ENCODE measurements at places on chromosomes 12 and 14.

DNA sequence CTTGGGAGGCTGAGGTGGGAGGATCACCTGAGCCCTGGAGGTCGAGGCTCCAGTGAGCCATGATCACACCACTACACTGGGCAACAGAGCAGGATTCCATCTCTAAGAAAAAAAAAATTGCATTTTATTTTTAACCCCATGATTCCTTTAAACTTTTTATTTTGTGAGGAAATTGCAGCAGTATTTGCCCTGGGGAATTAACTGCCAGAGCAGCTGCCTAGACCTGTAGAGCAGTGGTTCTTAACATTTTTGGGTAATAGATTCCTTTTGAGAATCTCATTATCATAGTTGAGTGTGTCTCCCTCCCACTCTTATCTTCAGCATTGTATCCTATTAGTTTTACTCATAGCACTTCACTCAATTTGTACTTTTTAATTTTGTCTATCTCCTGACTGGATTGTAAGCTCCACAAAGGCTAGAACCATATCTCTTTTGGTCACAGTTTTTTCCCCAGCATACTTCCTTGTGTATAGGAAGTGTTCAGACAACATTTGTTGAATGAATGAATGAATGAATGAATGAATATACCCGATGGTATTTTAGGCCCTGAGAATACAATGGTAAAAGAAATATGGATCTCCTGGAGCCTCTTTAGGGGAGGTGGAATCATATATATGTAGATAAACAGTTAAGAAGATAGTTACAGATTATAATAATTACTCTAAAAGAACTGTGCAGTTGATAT lies 40.6 kb downstream of the BRMS1L start:
- DNase-seq = no peak

- DNase-seq = no peak
Measured at GRCh38 chr12:52198454-52199215, 6.8 kb upstream of the KRT80 start.

GRCh38 chr12:131854861-131855476 lies 26.8 kb downstream of the MMP17 start:
- DNase-seq = no peak

GRCh38 chr12:81150382-81150781 lies 72.5 kb downstream of the ACSS3 start:
- no peak for DNase-seq

GRCh38 chr12:1044199-1044598 lies 53.2 kb downstream of the ERC1 start:
- DNase-seq = no peak

GRCh38 chr12:77189458-77189857 lies 124.1 kb upstream of the E2F7 start:
- no peak for DNase-seq

GRCh38 chr12:78090266-78090665 lies 259.6 kb downstream of the NAV3 start:
- DNase-seq = no peak

GRCh38 chr14:103641161-103641560 lies 12.2 kb downstream of the KLC1 start:
- DNase-seq = no peak

GRCh38 chr14:100866666-100867630 lies 36.6 kb downstream of the RTL1 start:
- DNase-seq = no peak

DNA sequence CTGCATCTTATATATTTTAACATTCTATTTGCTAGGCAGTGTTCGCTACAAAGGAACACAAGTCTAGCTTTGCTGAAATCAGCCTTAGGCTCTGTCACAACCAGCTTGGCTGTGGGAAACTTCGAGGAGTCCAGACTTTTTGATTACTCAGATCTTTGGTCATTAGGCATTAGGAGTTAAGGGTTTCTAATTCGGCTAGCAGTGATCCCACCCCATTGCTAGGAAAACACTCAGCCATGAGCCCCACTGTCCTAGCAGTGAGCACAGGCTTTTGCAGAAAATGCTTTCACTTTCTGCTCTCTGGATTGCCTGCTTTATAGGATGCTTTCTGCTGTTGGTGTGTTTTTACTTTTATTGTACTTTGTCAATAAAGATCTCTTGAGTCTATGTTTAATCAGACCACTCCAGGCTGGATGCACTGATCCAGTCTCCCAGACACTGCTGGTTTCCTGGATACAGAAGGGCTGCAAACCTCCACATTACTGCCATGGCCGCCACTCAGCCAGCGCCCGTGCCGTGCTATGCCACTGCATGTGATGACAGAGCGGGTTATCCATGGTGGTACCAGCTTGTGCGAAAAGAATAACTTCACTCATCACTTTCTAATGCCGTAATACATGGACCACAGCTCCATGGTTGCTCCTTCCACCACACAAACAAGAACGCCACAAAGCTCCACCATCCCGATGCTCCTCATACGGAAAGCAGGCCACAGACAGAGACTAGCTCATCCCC lies 41.0 kb upstream of the PYGL start:
- no peak for DNase-seq

DNA sequence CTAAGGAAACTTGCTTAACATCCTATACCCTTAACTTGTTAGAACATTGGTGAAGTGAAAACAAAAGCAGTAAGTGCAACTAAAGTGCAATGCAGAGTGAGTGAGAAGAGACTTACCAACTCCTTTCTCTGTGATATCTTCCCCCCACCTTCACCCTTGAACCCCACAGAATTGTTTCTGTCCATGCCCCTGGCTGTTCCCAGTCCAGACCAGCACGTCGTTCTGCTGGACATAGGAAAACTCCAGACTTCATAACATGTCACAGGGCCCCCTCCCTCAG lies 91.9 kb downstream of the DAD1 start:
- no peak for DNase-seq

DNA sequence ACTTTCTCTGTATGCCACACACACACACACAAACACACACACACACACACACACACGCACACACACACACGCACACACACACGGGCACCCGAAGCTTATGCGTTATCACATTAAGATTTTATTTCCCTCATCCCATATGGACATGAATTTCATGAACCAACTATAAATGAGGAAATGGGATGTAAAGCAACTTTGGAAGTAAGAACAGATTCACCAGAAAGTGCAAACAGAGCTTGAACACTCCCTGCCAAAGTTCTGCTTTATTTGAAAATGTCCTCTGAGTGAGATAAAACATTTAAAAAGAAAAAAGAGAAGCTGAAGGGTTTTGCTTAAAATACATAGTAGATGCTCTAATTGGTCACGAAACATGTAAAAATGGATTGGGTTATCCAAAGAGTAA lies 90.4 kb upstream of the OTX2 start:
- DNase-seq = no peak

DNA sequence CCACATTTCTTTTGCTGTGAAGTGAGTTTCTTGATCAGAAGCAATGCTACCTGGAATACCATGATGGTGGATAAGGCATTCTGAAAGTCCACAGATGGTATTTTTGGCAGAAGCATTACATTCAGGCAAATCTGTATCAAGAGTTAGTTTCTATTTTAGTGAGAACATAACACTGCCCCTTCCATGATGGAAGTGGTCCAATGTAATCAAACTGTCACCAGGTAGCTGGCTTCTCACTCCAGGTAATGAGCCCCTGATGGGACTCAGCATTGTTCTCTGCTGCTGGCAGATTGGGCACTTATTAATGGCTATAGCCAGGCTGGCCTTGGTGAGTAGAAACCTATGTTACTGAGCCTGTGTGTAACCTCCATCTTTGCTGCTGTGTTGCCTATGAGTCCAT lies 80.7 kb downstream of the KCNA5 start:
- DNase-seq = no peak

- no peak for DNase-seq
Measured at GRCh38 chr14:68528040-68528687, 264.7 kb downstream of the ZFP36L1 start.

DNA sequence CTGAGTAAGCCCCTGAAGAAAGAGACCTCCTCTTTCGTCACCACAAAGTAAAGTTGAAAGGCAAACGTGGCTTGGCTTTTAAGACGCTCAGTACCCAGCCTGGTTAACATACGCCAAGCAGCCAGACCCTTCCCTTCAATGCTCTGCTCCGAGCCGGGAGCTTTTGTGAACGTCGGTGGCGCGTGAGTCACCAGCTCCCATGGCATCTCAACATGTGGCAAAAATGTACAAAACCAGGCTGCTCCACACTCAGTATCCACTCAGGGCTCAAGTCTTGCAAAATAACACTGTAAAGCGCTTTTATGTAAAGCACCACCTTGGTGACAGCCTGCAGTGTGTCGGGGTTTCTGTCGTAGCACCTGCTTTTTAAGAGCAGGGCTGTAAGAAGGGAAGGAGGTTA lies 89.0 kb downstream of the SETD3 start:
- no peak for DNase-seq

DNA sequence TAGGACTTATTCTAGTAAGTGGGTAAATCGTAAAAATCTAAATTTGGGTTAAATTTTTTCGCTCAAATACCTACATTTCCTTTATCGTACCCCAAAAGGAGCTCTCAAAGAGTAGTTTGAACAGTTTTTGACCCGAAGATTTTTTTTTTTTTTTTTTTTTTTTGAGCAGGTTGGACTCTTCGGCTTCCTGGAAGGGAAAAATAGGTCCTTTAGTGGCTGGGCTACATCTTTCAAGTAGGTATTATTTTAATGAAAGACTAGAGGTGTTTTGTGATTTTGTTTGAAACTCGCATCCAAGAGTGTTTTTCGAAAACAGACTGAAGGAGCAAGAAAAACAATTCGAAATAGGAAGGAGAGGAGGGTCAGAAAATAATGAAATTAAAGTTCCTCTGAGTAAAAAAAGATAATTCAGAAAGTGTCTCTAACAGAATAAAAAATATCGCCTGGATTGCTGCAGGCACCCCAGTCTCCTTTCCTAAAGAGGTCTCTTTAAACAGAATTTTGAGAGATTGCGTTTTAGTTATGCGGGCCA lies 6.0 kb downstream of the CDKN1B start:
- no peak for DNase-seq

DNA sequence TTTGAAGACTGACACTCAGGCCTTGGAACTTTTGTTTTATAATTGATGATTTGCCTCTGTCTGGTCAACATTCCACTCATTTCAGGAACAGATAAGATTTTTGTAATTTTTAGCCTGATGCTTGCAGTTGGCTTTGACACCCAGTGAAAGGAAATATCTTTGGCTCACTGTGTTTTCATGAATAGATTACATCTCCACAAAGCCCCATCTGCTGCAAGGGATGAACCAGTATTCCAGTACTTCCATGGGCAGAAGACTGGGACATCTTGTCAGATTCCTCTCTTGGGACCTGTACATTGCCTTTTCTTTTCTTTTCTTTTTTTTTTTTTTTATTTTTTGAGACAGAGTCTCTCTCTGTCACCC lies 28.4 kb downstream of the GSG1 start:
- no peak for DNase-seq

- DNase-seq = no peak
Measured at GRCh38 chr12:14111230-14111865, 129.9 kb upstream of the GRIN2B start.

DNA sequence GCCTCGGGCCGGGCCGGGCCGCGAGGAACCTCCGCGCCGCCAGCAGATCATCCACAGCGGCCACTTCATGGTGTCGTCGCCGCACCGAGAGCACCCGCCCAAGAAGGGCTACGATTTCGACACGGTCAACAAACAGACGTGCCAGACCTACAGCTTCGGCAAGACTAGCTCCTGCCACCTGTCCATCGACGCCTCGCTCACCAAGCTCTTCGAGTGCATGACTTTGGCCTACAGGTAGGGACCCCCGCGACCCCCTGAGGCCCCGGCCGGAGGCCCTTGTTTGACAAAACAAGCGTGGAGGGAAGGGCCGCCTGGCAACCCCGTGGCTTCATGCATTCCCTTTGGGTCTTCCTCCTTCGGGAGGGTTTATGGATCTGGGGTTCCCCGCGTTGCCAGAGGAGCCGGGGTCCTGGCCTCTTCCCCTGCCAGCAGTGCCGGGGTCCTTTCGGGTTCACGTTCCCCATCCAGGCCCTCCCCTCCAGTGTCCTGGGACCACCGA lies 526 bp downstream of the MLXIP start:
- DNase-seq = no peak

GRCh38 chr12:1544996-1545700 lies 49.2 kb downstream of the FBXL14 start:
- no peak for DNase-seq

- DNase-seq = no peak
Measured at GRCh38 chr12:10736463-10736862, 13.3 kb upstream of the YBX3 start.

DNA sequence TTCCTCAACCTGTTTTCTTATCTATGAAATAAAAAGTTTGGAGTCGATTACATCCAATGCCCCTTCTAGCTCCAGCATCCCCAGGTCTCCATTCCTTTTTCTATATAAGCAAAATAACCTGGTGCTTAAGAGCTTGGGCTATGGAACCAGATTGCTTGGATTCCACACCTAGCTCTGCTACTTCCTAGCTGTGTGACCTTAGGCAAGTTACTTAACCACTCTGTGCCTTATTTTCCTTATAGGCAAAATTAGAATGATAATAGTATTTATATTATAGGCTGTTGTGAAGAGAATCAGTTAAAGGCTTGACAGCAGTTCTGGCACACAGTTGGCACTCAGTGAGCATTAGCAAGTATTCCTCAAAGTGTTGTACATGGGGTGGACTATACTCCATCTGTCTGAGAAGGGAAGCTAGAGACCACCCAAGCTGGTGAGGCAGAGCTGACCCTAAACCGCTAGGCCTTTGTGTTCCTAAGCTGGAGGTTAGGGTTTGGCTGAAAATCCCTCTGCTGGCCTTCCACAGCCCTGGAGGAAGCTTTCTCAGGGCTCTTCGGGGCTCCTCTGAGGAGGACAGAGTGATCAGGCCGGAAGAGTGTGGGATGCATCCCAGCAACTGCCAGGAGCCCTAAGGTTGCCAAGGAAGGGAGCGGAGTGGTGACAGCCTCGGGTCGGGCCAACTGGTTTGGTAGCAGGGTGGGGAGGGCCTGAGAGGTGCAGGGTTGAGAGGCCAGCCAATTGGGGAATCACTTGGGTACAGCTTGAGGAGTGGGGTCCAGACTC lies 6.0 kb upstream of the KRT4 start:
- no peak for DNase-seq

GRCh38 chr12:76460807-76461206 lies 98.8 kb downstream of the OSBPL8 start:
- no peak for DNase-seq

GRCh38 chr14:94338023-94338422 lies 14.9 kb upstream of the SERPINA6 start:
- DNase-seq = no peak

DNA sequence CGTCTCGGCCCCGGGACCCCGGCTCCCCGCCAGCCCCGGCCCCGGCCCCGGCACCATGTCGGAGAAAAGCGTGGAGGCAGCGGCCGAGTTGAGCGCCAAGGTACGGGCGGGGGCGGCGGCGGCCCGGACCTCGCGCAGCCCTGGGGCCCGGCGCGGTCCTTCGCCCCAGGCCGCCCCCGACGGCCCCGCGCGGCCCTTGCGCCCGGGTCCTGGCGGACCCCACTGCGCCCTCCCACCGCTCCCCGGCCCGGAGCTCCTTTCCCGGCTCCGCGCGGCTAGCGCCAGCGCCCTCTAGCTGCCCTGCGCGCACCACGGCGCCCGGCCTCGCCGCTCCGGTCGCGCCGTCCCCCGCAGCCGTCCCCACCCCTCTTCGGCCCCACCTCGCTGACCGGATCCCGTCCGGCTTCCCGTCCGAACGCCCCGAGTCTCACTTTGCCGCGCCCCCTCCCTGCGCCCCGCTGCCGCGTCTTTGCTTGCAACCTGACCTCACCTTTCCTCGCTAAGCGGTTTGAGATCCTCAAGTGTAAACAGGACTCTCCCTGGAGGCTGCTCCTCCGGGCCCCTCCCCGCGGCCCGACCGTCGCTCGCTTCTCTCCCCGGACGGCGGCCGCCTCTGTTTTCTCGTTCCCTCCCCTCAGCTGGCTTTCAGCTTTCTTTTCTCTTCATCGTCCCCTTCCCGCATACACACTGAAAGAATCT lies 637 bp downstream of the PTMS start:
- DNase-seq = no peak

Measured in activated CD4-positive, alpha-beta T cell treated with anti-CD3 and anti-CD28 coated beads, Interleukin-2, amount 50 U/mL, for 4 hours (primary cell).